ENCODE measurements at places on chromosomes 2 and 18.

DNA sequence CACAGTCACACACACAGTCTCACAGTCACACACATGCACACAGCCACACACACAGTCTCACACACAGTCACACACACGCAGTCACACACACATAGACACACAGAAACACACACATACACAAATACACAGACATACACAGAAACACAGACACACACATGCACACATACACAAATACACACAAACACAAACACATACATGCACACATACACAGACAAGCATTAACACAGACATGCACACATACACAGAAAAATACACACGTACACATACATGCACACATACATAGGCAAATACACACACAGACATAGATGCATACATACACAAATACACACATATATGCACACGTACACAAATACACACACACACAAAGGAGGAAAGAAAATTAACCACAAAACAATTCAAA lies 150.5 kb downstream of the ALK start:
- no peak for DNase-seq

- DNase-seq: no peak
These were observed 128.8 kb upstream of the MSH6 start for GRCh38 chr2:47653902-47654789.

DNA sequence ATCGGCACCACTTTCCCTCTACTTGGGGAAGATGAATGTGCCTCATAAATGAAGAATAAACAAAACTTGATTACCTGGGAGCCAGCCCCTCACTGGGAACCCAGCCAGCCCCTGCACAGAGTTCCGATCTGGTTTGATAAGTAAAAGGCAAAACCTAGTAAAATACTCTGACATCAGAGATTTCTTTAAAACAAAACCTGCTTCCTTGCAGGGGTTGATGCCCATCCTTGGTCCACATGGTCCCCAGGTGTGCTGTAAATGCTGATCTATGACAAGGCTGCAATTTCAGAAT lies 218.8 kb upstream of the APCDD1 start:
- DNase-seq: no peak

DNA sequence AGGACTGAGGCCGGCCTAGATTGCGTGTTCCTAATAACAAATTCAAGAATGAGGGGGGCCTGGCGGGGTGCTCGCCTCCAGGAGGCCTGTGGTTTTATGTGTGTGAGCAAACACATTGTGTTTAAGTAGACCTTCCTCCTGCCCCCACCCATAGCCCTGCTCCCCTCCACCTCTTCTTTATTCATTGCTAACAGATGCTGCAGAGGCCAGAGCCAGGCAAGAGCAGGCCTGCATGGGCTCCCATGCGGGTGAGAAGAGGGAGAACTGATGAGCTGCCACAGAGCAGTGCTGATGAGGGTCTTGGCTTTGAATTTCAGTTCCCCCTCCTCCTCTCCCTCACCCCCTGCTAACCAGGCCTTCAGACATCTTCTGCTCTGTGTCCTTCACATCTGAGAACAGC lies 154.6 kb downstream of the OSR1 start:
- no peak for DNase-seq

GRCh38 chr18:8081872-8082553 lies 514.9 kb downstream of the PTPRM start:
- DNase-seq: no peak

DNA sequence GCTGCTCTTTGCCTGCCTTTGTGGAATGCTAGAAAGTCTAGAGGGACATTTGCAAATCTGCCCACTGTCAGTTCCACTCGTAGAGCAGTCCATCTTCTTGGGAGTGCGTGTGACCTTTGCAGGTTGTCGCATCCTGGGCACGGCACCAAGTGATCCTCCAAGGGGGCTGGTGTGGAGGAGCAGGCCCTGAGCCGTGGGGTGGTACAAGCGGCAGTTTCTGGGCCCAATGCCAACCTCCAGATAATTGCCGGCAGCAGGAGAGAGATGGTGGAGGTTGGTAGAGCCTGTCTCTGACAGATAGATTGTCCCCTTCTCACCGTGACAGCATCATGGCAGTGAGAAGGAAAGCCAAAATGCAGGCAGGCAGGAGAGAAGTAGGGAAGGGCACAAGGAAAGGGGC lies 150.7 kb upstream of the SLC14A2 start:
- no peak for DNase-seq

DNA sequence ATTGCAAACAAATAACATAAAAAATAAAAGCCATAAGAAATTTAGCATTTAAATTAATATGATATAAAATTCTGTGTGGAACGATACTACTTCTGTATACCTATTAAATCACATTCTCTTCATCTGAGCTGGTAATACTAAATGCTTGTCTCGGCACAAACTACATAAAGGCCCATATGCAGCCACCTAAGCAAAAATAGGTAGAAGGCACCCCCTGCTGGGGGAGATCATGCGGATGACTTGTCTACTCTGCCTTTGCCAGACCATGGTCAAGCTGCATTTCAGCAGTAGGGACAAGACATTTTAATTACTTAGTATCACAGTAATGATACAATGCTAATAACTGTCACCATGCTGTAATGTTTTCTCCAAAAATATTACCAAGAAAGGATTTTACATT lies 108.0 kb downstream of the CDH19 start:
- no peak for DNase-seq

GRCh38 chr2:236082061-236082460 lies 86.1 kb downstream of the GBX2 start:
- no peak for DNase-seq

GRCh38 chr2:162623888-162624287 lies 214.7 kb downstream of the KCNH7 start:
- no peak for DNase-seq

GRCh38 chr2:42197792-42198191 lies 28.6 kb downstream of the EML4 start:
- no peak for DNase-seq

DNA sequence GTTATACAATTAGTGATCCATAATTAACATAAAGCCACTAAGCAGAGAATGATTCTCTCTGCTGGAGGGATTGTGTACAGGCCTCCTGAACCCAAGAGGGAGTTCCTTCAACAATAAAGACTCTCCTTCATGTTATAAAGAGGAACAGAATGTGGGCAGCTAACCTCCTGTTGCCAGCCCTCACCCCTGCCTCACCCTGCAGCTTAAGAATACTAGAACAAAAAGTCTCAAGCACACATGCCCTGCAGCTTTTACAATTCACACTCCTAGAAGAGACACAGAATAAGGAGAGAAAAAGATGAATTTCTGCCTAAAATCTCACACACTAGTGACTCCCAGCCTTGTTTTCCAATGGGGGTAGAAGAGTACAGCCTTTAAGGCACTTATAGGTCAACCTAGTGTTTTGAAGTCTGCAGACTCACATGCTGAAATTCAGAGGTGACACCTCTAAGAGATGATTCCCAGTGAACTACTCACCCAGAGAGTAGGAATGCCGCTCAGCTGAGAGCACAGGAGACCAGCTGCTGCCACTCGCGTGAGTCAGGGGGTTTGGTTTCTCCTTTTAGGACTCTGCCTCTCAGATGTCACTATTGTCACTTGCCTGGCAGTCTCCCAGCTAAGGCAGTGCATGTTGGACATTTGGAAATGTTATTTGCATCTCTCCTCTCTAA lies 32.5 kb upstream of the IL1RL1 start:
- DNase-seq: no peak

GRCh38 chr2:97750017-97750416 lies 36.6 kb downstream of the ZAP70 start:
- DNase-seq: no peak

GRCh38 chr2:235543128-235543750 lies 49.4 kb downstream of the AGAP1 start:
- no peak for DNase-seq

GRCh38 chr2:196719110-196719872 lies 79.8 kb downstream of the CCDC150 start:
- no peak for DNase-seq

DNA sequence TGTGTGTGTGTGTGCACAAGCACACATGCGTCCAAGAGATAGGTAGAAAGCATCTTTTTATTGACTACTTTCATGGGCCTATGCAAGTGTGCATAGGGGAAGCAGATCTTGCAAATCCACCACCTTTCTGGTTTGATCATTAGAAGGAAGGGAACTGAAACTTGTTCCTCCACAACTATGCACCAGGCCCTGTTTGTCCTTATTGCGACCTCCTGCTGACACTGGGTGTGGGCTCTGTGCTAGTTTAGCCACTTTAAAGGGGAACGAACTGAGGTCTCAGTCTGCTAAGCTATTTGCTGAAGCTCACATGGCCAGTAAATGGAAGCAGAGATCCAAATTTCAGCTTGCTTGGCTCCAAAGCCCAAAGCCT lies 32.1 kb upstream of the INSIG2 start:
- DNase-seq: no peak

DNA sequence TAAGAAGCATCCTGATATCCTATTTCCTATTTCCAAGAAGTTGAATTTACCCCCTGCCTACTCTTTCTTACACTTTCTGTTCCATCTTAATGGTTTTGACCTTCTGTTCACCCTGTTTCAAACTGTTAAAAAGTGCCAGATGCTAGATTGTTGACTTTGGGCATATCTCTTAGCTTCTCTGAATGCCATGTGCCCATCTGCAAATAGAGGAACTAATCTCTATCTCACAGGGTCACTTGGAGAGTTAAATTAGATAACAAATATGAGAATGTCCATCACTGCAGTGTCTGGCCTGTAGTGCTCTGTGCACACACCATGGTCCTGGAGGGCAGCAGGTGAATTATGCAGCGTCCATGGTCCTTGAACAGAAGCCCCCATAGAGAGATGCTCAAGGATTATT lies 83.8 kb downstream of the LRATD1 start:
- DNase-seq: no peak

DNA sequence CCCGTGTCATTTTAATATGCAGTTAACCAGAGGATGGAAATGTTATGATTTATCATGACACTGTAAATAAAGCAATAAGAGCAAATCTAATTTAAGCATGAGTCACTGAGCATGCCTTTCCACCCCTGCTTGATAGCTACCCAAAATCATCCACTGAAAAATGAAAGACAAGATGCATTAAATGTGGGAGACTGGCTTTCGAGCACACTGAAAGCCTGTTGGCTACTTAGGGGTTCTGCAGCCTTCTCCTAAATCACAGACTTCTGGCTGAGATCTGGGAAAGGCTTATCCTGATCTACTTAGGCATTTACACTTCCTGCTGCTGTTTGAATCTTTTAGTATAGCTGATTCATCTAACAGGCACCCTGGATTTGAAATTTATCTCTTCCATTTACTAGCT lies 778.3 kb upstream of the CDH7 start:
- DNase-seq: no peak

DNA sequence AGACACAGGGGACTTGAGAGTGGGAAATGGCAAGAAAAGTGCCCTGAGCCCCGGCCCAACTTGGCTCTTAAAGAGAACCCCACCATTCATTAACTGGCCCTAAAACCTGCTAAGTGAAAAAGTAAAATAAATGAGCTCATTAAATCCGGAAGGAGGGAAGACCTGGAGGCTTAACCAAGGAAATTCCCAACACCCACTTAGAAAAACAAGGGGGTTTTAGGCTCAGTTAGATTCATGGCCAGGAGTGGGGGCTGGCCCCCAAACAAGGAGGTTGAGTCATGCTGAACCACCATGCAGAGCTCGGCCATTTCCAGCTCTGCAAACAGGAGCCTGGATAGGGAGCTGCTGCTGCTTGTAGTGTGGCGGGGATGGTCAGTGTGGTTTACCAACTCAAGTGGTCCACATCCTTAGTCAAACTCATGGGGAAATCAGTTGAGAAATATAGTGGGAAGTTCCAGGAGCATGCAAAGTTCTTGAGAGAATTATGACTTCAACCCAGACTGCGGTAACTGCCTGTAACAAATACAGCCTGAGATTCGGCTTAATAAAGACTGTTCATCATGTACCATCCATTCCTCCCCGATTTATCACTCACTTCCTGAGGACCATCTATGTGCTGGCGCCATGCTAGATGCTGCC lies 39.7 kb upstream of the MRPL19 start:
- DNase-seq: no peak

DNA sequence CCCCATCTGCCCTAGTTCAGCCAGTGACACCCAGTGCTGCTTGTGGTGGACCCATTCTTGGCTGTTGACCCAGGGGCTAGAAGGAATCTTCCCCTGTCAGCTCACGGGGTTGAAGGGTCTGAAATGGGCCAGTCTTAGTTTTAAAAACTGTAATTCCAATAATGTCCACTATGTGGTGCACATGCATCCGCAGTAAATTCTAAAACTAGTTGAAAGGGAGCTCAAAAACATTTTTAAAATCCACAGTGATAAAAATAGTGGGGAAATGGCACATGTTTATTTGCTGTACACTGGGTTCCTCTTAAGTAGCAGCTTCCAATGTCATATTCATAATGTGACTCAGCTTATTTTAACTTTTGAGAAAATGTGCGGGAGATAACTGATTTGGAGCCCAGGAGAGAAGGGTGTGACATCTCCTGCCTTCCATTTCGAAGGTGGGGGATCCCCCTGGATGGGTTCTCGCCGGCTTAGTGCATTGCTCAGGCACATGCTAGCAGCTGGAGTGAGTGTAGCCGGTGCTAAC lies 32.8 kb downstream of the GRHL1 start:
- DNase-seq: no peak

DNA sequence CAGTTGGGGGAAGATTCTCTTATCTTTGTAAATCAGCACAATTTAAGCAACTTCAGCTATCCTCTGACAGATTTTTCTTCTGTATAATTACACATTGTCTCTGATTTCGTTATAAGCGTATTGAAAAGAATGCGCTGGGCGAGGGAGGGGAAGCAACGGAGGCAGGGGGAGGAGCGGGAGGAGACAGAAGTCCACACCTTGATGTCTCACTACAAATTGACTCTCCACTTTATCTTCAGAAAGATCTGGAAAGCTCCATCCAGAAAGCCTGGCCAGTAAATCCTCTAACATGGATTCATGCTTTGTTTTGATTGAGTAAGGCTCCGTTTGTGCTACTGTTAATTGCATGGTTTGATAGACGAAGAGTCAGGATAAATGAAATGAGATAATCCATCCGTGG lies 76.6 kb downstream of the SMIM21 start:
- no peak for DNase-seq

GRCh38 chr2:210963386-210963785 lies 407.0 kb downstream of the CPS1 start:
- DNase-seq: no peak

DNA sequence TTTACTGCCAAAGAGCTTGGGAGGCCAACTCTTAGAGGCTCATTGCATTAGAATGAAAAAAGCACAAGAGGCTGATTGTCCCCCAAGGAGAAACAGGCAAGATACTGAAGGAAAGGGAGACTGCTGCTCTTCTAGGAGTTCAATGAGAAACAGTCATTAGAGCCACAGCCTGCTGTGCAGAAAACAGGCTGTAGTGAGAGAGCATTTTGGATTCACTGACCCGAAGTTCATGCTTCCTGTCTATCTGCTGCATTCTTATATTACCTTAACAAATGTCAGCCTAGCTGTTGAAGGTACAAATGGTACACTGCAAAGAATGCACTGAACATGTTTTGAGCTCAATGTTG lies 423.3 kb downstream of the SETBP1 start:
- no peak for DNase-seq
